ENCODE measurements at places on chromosomes 7 and 10. TPM values are rescaled to one million over a fixed set of nuclear protein-coding genes. Genes with fewer than 3 reads are reported as not detected.
A peak's percentile ranks its signal among the peaks of the same experiment; 100 is the strongest.

Gene MRLN
- not detected for total RNA-seq

Gene ACSL5
- 0.68 TPM for total RNA-seq

Gene SMURF1
- 20.3 TPM for total RNA-seq

DNA sequence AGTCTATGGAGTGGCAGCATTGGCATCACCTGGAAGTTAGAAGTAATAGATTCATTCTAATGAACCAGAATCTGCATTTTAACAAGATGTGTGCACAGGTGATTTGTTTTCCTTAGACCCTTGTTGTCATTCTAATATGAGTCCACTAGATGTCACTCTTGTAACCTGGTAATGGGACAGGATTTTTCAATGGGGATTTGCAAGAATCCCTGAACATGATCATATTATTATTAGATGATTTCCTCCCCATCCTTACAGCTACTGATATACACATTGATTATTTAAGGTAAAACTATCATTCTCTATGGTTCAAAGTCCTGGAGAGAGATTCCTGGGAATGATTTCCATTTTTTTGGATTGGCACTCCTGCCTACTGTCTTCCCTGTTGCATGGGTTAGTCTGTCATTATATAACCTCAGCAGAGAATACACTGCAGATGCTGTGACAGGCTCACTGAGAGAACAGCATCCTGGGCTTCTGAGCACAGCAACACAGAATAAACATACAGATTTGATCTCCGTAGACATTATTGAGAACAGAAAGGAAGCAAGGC, 194.9 kb downstream of the SUGCT start:
- DNase-seq: peak; percentile 68

- DNase-seq: no peak
Observed at GRCh38 chr10:120963594-120964220, 112.5 kb downstream of the WDR11 start.

Gene CACNB2
- total RNA-seq: 3.3 TPM

- DNase-seq: no peak
Observed at GRCh38 chr10:28910956-28911355, 233.6 kb downstream of the BAMBI start.

Measured in MCF 10A (cell line).